Left renal pelvis (tissue), 4 donors: ENCODE measurements at places on chromosomes 6 and 20. TPM values are rescaled to one million over a fixed set of nuclear protein-coding genes. Genes with fewer than 3 reads are reported as not detected.

The REM1 gene
- polyA plus RNA-seq, result 0.44 TPM

The FOXF2 gene
- polyA plus RNA-seq, result 0.20 TPM

The LAMA2 gene
- 34.5 TPM for polyA plus RNA-seq

DNA sequence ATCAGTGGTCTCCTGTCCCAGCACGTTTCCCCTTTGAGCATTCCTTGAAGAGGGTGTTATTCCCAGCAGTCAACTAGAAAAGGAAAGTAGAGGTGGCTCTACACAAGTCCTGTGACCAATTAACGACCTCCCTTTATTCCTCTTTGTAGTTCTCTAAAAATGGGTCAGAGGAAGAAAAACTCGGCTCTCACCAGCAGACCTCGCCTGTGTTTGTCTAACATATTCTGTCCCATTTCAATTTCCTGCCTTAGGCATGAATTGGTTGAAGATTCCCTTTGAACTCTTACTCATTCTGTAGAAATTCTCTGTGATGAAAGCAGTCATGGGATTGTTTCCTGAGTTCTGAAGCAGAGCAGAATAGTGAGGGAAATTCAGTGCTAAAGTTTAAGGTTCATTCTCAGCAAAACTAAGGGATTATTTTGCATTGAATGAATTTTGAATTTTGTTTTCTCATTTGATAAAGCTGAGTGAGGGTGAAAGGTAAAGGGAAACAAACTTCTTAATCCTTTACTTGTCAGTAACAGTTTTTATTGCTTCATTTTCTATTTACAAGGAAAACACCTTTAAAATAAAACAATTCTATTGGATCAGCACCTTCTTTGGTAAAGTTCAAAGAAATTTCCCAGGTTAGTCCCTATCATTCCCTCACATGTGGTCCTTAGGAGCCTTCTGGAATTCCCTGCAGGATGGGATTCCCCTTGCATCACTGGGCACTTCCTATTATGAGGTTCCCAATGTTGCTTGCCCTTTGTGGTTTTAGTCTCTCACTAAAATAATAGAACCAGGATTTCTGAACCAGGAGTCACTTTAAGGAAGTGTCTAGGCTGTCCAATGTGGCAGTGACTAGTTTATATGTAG is 105.8 kb downstream of the SLX4IP start:
- DNase-seq, result no peak

GRCh38 chr6:11094941-11095340 is 1.3 kb downstream of the SMIM13 start:
- no peak for DNase-seq

- no peak for DNase-seq
Measured at GRCh38 chr6:10412461-10413261, 2.2 kb downstream of the TFAP2A start.

DNA sequence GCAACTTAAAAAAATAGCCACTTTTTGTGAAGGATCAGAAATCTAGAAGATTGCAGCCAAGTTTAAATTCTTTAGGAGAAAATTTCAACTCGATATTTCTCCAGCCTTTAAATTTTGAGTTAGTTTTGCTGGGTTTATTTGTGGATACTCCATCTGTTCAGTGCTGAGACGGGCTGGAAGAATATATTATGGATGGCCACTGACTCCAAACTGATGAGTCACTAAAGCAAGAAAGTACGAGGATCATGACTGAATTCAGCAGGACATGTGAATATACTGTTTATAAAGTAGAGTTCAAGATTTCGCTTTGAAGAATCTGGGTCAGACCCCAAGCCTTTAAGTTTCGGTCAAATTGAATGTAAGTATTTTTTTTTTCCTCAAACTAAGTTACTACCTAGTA is 199.5 kb downstream of the ADGRB3 start:
- no peak for DNase-seq

DNA sequence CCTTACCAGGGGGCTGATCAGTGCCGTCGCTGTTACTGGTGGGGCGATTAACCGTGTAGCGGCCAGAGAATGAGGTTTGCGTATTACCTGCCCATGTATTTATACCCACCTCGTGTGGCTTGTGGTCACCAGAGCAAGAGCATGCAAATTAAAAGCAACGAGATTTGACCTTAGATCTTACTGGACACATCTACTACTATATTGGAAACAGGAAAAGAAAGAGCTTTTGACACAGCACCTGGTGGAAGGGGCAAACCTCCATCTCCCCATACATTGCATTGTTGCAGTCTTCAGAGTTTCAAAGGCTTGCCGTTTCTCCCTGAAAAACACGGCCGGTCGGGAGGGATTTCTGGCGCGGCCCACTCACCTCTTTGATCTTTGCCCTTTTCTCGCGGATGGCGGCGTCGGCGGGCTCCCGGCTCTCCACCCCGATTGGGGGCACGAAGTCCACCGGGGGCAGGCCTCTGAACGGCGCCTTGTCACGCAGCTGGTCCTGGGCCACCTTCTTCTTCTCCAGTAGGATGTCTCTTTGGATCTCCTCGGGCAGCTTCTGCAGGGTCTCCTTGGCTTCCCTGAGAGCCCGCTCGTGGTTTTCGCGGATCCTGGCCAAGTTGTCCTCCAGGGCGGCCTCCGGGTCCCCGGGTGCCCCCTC is 1.3 kb downstream of the MAN1A1 start:
- no peak for DNase-seq

- no peak for DNase-seq
Measured at GRCh38 chr6:99614430-99615186, 8.0 kb downstream of the PRDM13 start.

DNA sequence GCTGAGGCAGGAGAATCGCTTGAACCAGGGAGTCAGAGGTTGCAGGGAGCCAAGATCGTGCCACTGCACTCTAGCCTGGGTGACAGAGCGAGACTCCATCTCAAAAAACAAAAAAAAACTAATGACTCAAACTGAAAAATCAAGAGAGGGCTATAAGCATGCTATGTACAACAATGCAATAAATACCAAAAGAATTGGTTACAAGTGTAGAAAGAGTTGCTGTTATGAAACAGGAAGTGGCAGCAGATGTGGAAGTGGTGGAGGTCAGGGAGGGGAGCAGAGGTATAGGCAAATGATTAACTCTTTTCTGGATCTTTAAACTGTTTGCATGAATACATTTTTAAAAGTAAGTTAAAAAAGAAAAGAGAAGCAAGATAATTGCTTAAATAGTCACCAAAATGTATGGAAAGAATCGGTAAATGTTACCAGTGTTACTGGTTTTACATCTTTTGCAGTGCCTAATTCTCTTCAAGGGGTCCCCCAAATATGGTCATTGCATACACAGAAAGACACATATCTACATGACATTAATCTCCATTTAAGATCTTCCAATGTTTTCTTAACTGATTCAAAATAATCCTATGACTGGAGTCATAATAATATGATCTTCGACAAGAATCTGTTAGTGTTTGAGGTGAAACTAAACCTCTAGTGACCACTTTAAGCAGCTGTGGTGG is 15.0 kb downstream of the CALHM6 start:
- DNase-seq, result no peak

- no peak for DNase-seq
Measured at GRCh38 chr6:160330619-160331018, 17.6 kb upstream of the SLC22A3 start.

DNA sequence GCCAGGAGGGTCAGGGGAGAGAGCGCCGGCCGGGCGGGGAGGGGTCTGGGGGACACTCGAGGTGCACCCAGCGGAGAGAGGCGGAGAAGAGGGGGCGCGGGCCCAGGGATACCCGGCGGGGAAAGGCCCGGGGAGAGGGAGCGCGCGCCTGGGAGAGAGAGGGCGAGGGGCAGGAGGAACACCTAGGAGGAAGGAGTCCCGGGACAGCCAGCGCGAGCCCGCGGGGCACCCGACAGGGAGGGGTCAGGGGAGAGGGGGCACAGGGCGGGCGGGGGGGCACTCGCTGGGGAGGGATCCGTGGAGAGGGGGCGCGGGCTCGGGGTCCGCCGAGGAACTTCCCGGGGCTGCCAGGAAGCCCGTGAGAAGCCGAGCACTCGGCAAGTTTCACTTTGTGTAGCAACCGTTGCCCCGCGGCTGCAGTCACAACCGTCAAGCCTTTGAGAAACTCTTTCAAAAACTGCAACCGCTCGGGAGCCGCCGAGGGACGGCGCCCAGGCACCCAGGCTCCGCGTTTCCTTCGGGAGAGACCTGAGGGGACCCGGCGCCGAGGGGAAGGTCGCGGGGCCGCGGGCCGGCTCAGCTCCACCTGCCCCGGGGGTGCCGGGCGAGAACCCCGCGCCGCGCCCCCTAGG is 471 bp downstream of the EZR start:
- DNase-seq, result no peak

DNA sequence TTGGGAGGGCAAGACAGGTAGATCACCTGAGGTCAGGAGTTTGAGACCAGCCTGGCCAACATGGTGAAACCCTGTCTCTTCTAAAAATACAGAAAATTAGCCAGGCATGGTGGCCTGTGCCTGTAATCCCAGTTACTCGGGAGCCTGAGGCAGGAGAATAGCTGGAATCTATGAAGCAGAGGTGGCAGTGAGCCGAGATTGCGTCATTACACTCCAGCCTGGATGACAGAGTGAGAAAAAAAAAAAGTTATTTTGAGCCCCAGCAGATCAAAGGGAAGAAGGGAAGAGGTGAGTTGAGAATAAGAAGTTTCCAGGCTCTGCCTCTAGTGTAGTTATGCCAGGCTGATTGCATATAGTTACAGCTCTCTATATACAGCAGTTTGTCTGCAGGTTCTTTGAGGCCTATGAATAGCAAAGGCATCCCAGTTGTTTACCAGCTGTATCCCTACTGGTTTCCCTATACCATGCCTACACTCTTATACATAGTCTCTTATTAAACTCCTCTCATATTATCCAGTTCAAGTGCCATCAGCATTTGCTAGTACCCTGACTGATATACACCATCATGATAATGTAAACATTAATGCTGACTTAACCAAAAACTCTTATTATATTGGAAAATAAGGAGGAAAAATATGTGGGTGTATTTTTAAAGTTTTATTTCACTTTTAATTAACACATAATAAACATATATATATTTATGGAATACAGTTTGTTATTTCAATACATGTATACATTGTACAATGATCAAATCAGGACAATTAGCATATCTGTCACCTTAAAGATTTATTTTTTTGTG is 823.6 kb upstream of the ADGRB3 start:
- no peak for DNase-seq

GRCh38 chr6:52115891-52116604 is 28.6 kb upstream of the PKHD1 start:
- no peak for DNase-seq

- DNase-seq, result no peak
Measured at GRCh38 chr6:4287811-4288244, 152.5 kb upstream of the ECI2 start.
